Left forelimb (tissue), 1 donor: ENCODE measurements at places on chromosomes 5 and 9.

- no peak for DNase-seq
Observed at GRCh38 chr9:91937056-91937455, 13.0 kb downstream of the ROR2 start.

DNA sequence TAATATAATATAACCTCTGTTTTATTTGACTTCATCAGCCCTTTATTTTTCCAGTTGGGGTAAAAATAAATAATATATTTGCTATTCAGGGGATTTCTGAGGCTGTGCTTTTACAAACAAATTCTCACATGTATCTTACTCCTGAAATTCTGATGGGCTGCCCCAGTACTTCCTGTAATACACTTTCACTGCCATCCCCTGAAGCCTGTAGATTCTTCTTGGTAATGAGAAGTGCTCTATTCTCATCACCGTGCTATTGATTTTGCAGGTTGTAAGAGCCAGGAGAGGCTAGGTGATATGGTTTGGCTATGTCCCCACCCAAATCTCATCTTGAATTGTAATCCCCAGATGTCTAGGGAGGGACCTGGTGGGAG lies 91.9 kb upstream of the CEP78 start:
- DNase-seq, result no peak

GRCh38 chr9:72362118-72362531 lies 2.9 kb downstream of the ZFAND5 start:
- DNase-seq, result no peak

DNA sequence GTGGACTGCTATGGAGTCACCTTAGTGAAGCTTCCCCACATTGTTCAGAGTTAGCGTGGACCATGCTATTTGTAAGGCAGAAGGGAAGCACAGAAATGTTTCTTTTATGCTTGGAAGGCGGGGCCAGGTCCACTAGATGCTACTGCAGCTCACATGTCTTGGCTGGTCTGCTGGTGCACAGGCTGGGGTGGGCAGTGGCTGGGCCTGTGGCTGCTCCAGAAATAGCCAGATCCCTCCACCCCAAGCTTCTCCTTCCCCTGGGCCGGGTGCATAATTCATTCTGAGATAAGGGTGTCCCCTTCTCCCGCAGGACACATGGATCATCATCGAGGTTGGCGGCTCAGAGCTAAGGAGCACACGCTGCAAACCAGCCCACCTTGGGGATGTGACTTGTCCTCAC lies 14.5 kb upstream of the SEMA4D start:
- no peak for DNase-seq

GRCh38 chr5:111954516-111955395 lies 197.8 kb upstream of the NREP start:
- DNase-seq, result no peak

- no peak for DNase-seq
Observed at GRCh38 chr9:93557366-93558137, 18.8 kb upstream of the PHF2 start.

DNA sequence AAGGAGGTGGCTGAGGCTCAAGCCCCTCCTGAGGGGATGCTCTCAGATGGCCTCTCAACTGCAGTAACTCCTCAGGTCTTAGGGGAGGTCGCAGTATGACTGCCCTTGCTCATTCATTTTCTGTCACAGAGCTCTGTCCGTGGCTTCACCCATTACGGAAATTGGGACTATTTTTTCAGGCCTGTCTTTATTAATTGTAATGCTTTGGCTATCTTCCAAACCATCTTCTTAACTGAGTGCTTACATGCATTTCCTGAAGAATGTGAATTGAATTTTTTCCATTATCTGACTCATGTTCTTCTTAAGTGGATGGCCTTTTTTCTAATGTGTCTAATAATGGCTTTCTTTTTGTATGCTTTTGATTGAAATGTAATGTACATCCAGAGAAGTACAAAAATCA lies 36.4 kb upstream of the SV2C start:
- no peak for DNase-seq

DNA sequence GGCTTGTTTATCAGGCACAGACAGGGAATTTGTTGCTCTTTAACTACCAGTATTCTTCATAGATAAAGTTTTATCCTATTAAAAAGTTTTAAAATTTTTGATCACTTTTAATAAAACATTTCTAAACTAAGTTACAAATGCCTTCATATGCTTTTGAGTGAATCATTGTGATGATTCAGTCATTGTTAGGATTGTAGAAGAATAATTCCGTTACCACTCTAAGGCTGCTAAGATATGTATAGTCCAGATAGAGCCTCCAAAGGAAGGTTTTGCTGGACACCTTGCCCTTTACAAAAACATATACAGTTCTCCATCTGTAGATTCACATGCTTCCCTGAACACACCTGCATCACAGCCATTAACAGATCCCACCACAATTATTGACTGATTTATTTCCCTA lies 233.7 kb downstream of the SPOCK1 start:
- no peak for DNase-seq

DNA sequence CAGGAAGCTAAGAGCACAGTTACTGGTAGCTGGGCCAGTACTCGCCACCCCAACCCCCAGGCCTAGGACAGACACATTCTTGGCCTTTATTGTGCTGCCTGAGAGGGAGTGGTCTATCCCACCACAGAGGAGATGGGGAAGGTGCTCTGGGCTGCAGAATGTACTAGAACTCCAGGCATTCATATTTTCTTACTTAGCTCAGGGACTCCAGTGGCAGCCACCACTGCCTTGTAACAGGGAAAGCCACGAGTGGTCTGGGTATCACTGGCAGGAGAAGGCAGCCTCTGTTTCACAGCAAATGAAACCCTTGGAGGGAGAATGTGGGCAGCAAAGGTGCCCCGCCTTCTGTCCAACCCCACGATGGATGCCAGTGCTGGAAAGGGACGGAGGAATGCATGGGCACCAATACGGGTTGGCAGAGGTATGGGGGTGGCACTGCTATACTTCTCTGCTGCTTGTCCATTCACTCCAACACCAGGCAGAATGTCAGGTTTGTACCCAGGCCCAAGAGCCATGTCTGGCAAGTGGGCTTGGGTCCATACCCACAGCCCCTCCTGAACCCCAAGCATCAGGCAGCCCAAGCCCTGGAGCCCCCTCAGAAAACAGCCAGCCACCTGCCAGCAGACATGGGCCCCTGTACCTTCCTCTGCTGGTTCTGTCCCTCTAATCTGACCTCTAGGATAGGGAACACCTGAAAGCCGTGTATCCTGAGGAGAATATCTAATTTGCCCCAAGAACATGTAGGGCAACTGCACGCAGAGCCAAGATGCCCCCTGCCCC lies 4.6 kb downstream of the SEPTIN8 start:
- no peak for DNase-seq
